ENCODE measurements at places on chromosomes 6 and 20. TPM values are rescaled to one million over a fixed set of nuclear protein-coding genes. Genes with fewer than 3 reads are reported as not detected.

DNA sequence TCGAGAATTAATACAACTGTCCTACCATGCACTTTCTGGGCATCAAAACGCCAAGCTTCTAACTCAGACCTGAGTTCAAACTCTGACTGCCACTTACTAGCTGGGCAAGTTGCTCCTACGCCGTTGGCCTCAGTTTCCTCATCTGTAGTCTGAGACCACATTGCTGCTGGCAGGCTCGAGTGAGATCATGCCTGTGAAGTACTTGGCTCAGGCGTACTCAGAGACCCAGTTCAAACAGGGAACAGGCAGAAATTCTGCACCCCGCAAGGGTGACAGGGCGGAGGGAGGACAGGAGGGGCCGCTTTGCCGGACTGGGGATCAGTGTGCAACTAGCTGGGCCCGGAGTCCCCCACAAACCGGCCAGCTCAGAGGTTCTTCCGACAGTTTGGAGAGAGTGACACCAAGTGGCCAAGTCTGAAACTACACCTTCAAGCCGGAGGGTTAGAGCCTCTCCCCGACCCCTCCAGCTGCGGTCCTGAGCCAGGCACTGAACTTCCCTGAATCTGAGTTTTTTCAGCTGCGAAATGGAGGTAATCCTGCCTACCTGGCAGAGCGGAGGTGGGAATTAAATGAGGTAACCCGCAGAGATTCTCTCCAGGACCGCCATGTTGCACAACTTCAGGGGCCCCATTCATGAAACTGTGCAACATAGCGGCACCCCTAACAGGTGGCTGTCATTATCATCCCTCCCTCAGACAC, 46.0 kb upstream of the PTPN1 start:
- peak; percentile 61 for DNase-seq

DNA sequence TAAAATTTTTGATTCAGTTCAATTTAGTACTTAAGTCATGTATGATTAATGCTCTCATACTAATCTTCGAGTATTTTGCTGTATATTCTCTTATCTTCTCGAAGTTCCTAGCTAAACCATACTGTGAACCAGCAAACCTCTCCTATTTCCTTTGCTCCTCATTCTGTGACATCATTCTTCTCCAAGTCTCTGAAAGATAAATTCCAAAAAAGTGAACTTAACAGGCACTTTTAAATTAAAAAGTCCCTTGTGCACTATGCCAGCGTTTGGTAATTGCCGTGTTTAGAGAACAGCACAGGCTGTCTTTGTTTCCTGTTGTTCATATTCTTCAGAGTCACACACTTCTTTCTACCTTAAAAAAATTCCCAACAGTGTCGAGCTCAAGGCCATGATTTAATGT, 188.4 kb upstream of the PHACTR1 start:
- no peak for DNase-seq

The CD93 gene
- not detected for total RNA-seq

DNA sequence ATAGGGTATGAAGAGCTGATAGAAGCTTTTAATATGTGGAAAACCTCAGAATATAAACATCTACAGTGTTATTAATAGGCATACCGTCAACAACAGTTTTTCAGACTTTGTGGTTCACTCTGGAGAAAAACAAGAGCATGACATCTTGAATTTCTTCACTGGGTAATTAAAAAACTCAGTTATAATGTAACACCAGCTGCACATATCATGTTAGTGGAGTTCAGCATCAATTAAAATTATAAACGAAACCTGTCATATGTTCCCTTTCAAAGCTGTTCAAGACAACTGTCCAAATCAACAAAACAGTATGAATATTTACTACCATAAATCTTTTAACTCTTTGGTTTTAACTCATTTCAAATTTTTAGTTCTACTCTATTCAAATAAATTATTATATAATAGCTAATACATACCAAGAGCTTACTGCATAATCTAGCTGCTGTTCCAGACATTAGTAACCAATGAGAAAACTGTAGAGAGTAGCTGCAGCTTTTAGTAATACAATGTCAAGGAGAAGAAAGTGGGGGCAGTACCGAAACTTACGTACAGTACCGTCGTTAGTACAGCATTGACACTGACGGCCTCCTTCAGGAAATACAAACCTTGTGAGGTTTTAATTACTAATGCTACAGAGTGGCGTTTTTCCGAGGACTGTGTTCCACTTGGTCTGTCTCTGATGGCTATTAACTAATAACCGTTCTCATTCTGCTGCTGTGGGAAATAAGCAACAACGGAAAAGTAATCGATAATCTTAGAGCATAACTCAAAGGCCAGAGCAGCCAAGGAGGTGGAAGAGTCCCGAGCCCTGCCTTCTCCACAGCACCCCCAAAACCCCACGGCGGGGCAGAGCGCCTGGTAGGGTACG, 532 bp upstream of the PM20D2 start:
- peak; percentile 29 for DNase-seq

- DNase-seq = no peak
Observed at GRCh38 chr6:90610301-90610750, 23.5 kb upstream of the MAP3K7 start.

DNA sequence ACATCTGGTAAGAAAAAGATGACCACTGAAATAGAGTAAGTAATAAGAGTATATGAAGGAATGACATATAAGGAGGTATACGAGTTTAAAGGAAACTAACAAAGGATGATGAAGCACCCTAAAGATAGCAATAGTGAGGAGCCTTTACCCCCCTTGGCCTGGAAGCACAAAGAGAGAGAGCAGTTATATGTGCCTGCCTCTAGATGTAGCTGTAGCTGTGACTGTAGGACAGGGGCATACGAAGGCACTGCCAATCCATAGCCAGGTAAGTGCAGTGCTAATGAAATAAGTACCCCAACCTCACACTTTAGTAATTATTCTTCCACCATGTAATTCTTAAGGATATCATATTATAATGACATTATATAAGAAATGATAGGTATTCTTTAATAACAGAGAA, 90.1 kb upstream of the FKBP1C start:
- no peak for DNase-seq

The SLC13A3 gene
- total RNA-seq = not detected

The MOG gene
- not detected for total RNA-seq

GRCh38 chr6:20891161-20891560, 356.9 kb downstream of the CDKAL1 start:
- no peak for DNase-seq

- DNase-seq = no peak
Observed at GRCh38 chr6:168370310-168370991, 50.9 kb upstream of the DACT2 start.

- DNase-seq = no peak
Observed at GRCh38 chr6:101845621-101846020, 452.1 kb downstream of the GRIK2 start.

DNA sequence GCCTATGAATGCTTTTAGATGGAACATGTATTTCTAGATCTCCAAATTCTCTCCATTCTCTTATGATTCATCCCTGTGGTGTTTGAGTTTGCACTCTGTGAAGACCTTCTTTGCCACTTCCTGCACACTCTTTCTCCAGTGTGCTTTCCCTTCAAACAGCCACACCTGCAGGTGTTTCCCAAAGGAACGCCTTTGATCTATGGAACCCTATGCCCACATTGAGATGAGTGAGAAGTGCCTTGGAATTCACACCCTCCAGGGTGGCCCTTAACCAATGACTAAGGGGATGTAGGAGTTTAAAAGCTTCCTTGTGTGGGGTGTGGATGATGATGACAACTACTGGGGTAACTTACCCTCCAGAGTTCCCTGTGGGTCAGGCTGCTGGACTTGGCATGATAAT, 570.1 kb downstream of the DHX35 start:
- no peak for DNase-seq

The TRIM10 gene
- total RNA-seq = not detected

- DNase-seq = no peak
Observed at GRCh38 chr20:33790566-33790965, 20.6 kb upstream of the CHMP4B start.

The ANKEF1 gene
- total RNA-seq = 4.2 TPM

Data from A172 (cell line).